ENCODE measurements at places on chromosomes 11 and 22.

GRCh38 chr11:106815209-106815608, 203.1 kb downstream of the GUCY1A2 start:
- no peak for DNase-seq

- no peak for DNase-seq
Measured at GRCh38 chr11:93017821-93018690, 48.6 kb downstream of the MTNR1B start.

DNA sequence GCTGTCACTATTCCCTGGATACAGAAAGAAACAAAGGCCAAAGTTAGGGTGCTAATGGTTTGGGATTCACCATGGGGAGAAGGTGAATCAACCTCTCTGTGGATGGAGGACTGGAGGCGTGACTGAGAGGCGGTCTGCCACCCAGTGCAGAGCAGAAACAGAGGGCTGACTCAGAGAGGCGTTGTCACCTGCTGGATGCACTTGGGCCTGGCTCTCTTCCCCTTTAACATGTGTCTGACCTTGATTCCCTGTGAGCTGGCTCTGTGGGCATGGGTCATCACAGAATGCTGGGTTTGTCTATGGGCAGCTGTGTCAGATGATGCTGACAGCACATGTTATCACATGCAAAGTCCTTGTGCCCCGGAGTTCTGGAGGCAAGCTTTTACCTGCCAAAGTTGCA, 75.9 kb downstream of the LDLRAD3 start:
- no peak for DNase-seq

DNA sequence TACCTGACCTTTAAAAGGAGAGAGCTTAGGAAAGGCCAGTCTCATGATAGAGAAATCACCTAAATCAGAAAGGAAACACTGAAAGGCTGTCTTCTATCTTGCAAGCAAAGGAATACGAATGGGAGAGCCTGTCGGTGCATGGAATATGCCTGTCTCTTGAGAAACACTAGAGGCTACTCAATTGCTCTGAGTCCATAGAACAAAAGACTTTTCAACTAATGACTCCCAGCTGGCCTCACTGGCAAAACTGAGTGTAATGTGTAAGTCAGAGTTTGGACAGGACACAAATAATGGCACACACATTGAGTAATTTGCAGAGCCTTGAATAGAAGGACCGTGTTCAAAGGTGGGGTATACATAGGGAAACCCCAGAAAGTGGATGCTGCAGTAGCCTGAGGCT, 171.0 kb upstream of the ARHGAP20 start:
- no peak for DNase-seq

DNA sequence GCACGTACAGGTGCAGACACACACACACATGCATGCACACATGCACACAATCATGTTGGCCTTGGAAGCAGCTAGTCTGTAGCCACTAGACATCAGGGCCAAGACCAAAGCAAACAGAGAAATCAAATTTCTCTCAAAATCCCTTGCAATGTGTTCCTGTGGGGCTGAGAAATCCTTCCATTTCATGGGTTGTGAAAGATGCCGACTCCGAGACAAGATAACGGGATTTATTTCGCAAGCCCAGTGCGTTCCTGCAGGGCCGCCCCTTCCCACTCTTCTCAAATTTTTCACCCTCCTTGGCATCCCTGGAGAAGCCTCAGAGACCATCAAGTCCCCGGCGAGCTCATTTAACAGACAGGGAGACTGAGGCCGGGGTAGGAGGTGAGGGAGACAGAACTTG, 366.7 kb downstream of the MN1 start:
- no peak for DNase-seq

GRCh38 chr11:67353317-67354074, at the start of gene POLD4:
POLD4 (minus strand) TSS chr11:67353546; CDS start chr11:67353399, 147 bp downstream.
- DNase-seq, result peak; percentile 91

DNA sequence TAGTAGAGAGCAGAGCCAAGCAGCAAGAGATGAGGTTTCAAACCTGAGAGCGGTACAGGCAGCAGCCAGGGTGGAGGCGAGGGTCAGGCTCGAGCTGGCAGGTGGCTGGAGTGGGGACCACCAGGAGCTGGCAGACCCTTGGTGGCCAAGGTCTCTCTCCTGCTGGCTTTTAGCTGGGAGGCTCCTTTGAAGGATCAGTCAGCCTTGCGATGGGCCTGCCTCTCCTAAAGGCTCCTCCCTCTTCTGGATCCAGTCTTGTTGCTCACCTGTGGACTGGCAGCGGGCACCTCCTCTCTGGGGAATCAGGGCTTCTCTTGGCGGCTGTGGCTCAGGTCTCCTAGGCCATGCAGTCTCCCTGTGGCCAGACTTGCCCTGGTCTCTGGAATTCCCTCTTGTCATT, 24.8 kb downstream of the TPST2 start:
- no peak for DNase-seq

GRCh38 chr11:61701242-61701886, 21.2 kb downstream of the DAGLA start:
- no peak for DNase-seq

DNA sequence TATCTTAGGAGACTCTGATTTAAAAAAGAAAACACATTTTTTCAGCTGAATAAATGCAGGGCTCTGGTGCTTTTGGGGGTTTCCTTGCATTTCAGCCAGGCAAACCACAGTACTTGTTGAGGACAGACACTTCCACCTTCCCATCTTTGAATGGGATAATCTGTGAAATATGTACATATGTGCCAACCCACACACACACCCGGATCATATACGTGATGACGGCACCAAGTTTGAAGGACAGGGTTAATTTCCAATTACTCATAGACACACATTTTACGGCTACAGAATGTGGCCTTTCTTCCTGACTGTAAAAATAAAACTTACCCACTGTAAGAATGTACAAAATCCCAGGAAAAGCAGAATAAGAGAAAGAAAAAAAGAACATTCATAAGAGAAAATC, 104.4 kb downstream of the MPPED2 start:
- no peak for DNase-seq

DNA sequence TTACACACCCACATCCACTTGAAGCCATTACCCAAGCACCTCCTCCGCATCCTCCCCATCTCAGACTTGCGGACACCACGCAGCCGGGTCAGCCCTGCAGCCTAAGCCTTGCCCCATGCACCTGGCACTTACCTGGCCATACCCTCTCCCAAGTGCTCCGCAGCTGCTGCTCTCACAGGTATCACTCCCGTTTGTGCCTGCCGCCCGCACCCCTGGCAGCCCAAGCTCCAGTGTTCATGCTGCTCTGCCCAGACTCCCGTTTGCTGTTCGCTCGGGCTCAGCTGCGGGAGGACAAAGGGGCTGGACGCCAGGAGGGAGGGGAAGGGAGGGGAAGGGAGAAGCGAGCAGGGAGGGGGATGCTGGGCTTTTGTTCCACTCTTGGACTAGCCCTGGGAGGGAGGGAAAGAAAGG, at the start of gene KLHL35:
Gene KLHL35, minus strand, starts transcription at position 293 of the 411 bp plus-strand sequence. CDS start 2,574 bp downstream, outside the sequence.
- DNase-seq, result no peak

DNA sequence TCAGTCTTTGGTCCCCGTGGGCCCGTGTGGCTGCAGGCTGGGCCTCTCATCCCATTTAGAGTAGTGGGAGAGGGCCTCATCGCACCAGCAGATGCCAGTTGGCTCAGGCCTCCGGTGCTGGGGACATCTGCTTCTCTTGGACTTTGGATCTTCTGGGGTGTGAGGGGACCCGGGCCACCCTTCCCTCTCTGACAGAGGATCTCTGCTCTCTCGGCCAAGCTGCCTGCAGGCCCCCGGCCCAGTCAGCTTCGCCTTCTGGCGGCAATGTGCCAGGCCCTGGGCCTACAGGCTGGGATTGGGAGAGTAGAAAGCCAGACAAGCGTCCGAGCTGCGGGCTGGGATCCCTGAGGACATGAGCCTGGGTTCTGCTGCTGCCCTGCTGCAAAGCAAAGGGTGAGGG, 15.0 kb upstream of the FGF3 start:
- DNase-seq, result no peak

DNA sequence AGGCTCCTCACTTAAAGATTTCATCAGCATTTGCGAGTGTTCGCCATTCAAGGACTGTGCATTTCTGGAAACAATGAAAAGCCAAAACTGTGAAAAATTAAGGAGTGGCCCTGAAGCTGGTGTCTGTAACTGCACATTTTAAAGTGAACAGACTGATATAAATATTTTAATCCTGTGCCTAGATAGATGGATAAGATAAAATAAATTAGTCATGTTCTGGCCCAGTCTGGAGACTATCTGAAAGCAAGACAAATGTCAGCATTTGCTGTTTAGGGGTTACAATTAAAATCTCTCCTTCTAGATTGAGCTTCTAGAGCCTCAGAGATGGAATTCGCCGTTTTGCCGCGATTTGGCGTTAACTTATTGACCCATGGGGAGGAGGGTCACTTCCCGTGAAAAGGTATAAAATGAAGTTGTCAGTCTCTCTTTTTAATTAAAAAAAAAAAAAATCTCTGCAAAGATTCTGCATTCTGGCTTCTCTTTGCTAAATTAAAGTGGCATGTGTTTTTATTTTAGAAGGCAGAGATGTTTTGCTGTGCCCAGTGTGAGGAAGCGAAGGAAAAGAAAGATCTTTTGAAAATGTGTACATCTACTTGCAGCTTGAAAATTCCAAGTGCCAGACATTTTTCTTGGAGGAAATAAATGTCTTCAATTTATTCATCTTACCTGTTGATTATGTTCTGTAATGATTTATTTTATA, 79.7 kb upstream of the WNT7B start:
- no peak for DNase-seq

Data from activated CD4-positive, alpha-beta T cell treated with anti-CD3 and anti-CD28 coated beads for 24 hours (primary cell).